ENCODE measurements at places on chromosomes 6 and 20.

- DNase-seq = no peak
Measured at GRCh38 chr6:69340196-69340595, 456.6 kb downstream of the LMBRD1 start.

DNA sequence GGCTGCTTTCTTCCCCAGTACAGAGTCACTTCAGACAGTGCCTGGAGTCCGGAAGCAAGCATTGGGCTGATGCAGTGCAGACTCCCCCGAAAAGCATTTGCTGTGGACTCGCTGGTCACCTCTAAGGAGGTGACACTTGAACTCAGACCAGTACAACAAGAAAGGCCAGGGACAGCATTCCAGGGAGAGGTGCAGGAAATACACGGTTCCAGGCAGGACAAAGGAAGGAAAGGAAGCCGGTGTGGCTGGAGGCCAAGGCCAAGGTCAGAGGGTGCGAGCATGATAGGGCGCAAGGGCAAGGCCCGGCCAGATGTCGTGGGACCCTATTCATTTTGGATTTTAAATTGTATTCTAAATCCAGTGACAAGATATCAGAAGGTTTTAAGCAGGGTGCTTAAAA, 160.9 kb downstream of the ZMYND8 start:
- DNase-seq = no peak

DNA sequence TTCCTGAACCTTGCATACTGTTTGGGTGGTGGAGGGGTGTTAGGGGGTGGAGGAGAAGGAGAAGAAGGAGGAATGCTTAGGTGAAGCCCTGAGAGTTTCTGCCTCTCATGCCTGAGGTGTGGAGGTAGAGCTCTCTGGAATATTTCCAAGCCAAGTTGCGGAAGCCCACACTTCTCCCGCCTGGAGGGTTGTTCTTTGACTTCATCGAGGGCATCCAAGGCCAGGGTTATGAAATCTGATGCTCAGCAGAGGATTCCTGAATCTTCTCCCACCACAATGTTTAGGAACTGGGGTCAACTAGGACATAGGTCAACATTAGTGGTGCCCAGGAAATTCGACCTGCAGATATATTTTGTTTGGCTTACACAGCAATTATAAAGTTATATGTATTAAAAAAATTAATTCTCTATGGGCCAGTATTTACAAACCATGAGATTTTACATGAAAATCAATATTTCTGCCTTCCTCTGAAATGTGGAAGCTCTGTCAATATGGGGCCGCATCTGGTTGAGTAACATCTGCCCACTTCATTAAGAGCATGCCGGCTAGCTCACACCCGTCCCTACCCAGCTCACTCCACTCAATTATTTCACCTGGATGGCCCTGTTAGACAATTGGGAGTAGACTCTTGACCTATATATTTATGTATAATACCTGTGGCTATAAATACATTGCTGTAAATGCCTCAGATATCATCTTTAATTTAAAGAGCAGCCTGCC, 257.1 kb upstream of the ZFP64 start:
- DNase-seq = no peak

DNA sequence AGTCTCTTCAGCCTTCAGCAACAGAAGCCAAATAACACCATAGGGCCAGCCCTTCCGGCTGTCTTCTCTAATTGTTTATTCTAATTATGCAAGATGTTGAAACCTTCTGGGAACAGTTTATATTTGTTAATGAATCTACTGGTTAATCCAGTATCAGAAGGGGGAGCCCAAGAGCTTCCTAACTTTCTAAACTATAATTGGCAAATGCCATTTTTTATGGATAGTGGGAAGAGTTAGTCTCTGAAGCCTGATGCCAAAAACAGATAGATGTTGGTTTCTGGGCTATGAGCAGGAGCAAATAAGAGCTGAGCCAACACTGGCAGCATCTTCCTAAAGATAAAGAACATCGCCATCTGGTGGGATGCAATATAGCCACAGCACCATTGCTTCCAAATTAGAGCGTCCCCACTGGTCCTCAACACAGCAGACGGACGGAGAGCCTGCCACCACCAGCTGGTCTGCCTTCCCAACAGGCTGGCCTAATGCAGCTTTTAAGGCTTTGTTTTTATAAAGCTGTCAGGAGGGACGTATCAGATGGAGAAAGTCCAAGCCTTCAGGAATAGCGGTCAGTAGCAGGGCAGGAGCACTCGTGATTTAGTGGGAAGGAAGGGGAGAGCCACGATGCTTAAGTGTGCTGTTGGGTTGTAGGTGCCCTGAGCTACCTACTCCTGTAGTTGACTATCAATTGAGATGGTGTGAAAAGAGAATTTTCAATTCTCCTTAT, 118.8 kb downstream of the RALGAPA2 start:
- no peak for DNase-seq

DNA sequence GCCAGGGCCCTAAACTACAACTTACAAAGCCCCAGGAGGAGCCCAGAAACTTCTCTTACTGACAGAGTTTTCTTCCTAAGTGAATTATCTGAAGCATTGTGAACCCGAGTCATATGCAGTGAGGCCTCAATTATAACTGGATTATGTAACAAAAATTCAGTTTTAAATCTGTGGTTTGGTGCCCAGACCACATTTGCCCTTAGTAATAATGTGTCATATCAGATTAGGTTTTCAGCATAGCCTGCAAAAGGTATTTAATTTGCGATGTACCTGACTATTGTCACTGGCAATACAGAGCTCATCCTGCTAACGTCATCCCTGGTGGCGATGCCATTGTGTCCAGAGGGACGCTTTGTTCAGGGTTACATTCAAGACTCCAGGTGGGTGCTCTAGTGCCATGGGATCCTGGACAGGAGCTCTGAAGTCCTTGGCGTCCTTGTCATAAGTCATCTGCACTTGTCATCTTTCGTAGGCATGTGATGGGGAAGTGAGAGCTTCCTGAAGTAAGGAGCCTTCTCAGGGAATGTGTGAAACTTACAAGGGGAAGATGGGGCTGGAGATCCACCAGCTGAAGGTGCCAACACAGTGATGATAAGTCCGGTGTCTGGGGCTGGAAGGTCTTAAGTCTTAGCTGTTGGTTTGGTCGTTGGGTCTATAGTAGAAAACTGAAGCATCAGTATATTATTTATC, 65.1 kb downstream of the HIVEP1 start:
- no peak for DNase-seq

DNA sequence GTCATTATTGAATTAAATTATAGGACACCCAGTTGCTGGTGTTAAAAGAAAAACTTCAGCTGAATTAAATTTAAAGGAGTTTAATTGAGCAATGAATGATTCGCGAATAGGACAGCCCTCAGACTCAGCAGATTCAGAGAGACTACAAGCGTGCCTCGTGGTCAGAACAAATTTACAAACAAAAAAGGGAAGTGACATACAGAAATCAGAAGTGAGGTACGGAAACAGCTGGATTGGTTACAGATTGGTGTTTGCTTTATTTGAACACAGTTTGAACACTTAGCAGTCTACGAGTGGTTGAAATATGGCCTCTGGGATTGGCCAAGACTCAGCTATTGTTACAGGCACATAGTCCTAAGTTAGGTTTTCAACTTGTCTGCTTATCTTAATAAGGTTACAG, 25.8 kb upstream of the TNFRSF21 start:
- DNase-seq = no peak

DNA sequence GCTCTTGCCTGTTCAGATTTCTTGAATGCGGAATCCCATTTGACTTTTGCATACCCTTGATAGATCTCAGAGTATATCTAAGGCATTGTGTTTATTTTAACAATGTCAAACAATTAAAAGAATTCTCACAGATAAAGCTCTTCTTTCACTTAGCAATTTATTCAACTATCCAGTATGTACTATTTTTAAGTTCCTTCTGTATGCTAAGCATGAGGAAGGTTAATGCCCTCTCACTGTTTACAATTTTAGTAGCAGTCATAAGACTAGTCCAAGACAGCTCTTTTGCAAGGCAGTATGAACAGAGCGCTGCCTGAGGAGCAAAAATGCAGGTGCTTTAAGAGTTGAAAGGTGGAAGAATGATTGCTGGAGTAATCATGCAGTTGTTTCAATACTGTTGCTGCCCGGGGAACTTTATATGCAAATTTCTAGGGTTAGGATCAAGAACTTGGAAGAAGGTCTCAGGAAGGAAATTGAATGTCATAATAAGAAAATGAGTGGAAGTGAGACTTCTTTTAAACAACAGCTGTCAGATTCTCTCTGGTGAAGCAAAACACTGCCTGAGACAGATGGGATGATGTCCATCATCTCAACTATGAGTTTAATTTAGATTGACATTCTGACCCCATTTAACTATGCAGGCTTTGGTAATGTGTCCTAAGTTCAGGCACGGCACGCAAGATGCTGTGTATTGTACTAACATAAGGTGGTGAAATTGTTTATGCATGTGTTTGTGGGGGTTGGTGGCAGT, 1303.5 kb upstream of the CITED2 start:
- DNase-seq = no peak

GRCh38 chr6:5950361-5950785, 56.4 kb downstream of the NRN1 start:
- no peak for DNase-seq

DNA sequence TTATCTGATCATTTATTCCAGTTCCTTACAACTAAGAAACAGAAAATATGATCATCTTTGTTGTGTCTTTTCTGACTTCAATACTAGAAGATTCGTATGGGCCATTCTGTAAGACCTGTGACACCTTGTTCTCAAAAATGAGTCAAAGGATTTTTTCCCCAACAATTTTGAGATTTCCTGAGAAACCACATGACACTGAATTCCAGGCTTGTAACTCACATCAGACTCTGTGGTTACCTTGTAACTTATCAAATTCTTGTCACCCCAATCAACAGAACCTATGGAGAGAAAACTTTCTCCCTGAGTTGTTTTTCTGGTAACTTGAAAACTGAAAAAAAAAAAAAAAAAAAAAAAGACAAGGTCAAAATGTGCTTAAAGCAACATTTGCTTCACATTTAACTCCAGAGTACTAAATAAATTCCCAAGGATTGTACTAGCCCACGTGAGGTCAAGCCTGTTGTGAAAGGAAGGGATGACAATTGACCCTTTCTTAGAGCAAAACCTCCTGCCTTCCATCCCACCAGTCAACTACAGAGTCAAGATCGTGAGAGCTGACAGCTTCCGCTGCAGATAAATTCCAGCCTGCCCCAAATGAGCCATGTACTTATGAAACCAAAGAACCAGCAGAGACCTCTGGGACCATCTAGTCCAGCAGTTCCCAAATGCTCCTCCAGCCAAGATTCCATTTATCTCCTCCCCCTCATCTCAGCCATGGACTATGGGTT, 140.3 kb downstream of the TBX18 start:
- no peak for DNase-seq

GRCh38 chr6:30459145-30459544, 30.2 kb upstream of the HLA-E start:
- DNase-seq = no peak

GRCh38 chr6:75424618-75425548, 68.7 kb downstream of the FILIP1 start:
- no peak for DNase-seq

DNA sequence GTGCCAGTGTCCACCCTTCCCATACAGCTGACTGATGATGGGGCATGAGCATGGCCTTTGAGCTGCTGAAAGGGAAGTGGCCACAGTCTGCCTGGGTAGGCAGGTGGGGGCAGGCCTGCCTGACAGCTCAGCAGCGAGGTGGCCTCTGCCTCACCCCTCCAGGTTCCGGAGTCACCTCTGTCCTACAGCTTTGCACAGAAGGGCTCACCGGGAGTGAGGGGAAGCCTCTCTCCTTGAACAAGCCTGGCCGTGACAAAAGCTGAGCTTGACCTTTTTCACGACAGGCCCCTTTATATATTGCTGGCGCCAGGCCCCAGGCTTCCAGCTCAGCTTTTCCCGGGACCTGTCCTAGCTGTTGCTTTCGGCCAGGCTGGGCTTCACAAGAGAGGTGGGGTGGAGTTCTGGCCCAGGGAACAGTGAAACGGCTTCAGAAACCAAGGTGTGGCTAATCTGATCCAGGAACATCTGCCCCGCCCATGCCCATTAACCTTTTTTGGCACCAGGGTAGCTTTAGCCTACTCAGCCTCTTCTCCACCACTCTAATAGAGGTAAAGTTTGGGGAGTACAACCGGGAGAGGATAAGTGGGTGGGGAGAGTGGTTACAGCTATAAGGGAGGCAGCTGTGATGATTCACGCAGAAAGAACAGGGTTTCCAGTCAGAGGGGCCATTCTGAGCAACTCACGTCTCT, 42.9 kb downstream of the C6orf132 start:
- DNase-seq = no peak

GRCh38 chr6:67664942-67665341, 970.1 kb upstream of the ADGRB3 start:
- DNase-seq = no peak

- DNase-seq = no peak
Measured at GRCh38 chr6:52049252-52050050, 38.0 kb downstream of the PKHD1 start.

DNA sequence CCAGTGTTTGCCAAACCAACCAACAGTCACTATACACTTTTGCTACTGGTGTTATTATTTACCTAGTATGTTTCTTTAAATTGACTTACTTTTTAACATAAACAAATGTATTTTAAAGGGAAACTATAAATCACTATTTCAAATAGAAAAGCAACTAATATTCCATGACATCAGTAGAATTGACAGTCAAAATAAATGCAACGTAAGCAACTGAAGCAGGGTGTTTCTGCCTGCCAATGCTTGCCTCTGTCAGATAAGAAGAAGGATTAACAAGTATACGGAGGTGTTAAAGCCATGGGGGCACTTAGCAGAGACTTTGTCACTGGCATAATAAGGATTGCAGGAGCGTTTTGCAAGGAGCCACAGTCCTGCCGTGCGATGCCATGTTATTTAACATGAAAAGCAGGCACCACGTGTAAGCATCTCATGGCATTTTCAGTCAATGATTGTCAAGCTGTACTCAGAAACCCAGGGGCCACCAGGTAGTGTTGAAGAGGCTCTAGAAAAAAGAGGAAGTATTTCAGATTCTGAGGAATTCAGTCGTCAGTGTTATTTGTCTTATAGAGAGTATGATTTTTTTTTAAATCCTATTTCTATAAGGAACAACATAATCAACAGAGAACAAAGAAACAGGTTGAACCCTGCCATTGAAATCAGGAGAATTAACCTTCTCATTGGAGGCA, 131.7 kb downstream of the BFSP1 start:
- no peak for DNase-seq

GRCh38 chr6:25337431-25337830, 58.3 kb downstream of the CARMIL1 start:
- DNase-seq = no peak

DNA sequence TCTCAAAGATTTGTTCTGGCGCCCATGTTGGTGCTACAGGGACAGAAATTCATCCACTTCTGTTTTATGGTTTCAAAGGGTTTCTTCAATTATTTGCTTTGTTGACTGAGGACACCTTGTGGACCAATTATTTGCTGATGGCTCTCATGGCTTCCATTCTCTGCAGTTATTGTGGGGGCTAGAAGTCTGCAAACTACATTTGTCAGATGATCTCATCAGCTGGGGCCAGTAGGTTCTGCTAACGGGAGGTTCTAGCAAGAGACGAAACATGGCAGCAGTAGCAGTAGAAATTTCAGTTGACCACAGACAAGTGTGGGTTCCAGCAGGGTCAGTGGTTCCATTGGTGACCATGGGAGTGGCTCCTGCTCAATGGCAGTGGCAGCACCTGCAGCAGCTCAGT, 72.8 kb upstream of the BLCAP start:
- DNase-seq = no peak

GRCh38 chr6:138038142-138038870, 68.9 kb downstream of the PERP start:
- DNase-seq = no peak

Data from cardiac septum (tissue), 1 donor.